Thoracic aorta (tissue), 2 donors: ENCODE measurements at places on chromosomes 16 and 17. TPM values are rescaled to one million over a fixed set of nuclear protein-coding genes. Genes with fewer than 3 reads are reported as not detected.

The RASD1 gene
- total RNA-seq = 28.9 TPM

The C16orf86 gene
- total RNA-seq = 11.9 TPM

GRCh38 chr17:60641126-60641525 is 36.5 kb upstream of the BCAS3 start:
- no peak for DNase-seq

DNA sequence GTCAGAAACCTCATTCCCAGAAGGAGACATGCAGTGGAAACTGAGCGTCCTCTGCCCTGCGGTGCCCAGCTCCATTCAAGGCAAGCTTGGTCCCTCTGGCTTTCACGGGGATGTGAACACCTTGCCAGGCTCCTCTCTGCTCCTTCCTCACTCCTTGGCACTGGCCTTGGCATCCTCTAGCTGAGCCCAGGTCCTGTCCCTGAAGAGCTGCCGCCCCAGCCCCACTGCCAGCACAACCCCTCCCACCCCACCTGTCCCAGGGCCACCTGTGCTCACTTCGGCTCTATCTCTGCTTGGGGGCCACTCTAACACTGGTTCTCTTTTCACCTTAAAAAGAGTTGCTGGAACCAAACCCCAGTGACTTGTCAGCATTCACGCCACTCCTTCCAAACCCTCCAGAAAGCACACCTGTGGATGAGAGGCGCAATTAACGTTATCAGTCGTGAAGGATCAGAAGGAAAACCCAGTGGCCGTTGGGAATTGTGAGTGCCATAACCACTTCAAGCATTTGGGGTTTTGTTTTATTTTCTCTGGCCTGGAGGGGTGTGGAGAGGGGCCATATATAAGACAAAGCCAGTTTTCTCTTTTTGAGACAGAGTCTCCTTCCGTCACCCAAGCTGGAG is 103.7 kb downstream of the AXIN2 start:
- DNase-seq = no peak

GRCh38 chr17:45852535-45853297 is 8.0 kb downstream of the SPPL2C start:
- DNase-seq = no peak

DNA sequence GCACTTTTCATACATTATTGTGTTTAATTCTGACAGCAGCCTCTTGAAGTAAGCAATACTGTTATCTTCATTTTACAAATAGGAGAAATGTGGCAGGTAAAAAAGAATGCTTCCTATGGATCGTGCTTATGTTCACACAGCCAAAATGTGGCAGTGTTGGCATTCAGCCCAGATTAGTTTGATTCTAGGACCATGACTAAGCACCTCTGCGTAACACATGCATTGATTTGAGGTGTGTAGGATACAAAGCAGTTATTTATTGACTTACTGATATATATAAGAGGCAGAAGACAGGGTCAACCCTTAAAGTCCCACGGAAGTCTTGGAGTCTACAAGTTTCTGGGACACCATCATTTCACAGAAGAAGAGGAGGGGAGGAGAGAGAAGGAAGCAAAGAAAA is 1144.4 kb upstream of the GOT2 start:
- DNase-seq = no peak

DNA sequence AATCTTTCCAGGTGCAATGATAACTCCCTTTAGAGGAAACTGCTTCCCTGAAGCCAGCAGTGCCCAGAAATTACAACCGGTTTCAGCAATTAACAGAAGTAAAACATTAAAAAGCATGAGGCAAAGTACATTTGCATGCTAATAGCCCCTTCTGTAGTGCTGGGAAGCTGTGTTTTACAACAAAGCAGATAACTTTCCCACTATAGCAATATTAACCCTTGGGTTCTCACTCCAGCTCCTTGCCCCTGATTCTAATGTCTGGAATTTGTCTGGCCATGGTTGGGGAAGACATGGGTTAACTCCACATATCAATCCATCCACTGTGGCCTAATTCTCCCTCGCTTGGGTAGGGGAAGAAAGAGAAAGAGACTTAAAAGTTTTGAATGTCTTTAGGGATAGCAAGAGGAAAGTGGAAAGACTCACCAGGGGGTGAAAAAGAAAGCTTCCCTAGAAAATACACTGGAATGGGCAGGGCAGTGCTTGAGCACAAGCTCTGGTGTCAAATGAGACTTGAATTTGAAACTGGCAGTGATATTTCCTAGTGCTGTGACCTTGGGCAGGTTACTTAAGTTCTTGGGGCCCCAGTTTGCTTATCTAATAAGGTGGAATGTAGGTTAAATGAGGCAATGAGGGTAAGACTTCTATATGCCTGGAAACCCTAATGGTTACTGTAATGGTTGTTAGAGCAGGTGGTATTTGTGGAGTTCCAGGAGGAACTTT is 102.0 kb downstream of the SOX9 start:
- DNase-seq = no peak
